Muscle of leg (tissue), 16 donors: ENCODE measurements at places on chromosomes 7 and 10. TPM values are rescaled to one million over a fixed set of nuclear protein-coding genes. Genes with fewer than 3 reads are reported as not detected.

Gene TMEM270
- not detected for total RNA-seq

GRCh38 chr7:24709585-24710360 lies 47.5 kb downstream of the GSDME start:
- no peak for DNase-seq

Gene TUBAL3
- total RNA-seq: 0.09 TPM

Gene FGFR2
- 2.1 TPM for total RNA-seq

Gene RNF32
- 0.75 TPM for total RNA-seq

GRCh38 chr10:43055991-43056567 lies 20.8 kb upstream of the RET start:
- DNase-seq: no peak
